ENCODE measurements at places on chromosomes 12 and 14. TPM values are rescaled to one million over a fixed set of nuclear protein-coding genes. Genes with fewer than 3 reads are reported as not detected.

Gene JDP2
- 163 TPM for total RNA-seq

DNA sequence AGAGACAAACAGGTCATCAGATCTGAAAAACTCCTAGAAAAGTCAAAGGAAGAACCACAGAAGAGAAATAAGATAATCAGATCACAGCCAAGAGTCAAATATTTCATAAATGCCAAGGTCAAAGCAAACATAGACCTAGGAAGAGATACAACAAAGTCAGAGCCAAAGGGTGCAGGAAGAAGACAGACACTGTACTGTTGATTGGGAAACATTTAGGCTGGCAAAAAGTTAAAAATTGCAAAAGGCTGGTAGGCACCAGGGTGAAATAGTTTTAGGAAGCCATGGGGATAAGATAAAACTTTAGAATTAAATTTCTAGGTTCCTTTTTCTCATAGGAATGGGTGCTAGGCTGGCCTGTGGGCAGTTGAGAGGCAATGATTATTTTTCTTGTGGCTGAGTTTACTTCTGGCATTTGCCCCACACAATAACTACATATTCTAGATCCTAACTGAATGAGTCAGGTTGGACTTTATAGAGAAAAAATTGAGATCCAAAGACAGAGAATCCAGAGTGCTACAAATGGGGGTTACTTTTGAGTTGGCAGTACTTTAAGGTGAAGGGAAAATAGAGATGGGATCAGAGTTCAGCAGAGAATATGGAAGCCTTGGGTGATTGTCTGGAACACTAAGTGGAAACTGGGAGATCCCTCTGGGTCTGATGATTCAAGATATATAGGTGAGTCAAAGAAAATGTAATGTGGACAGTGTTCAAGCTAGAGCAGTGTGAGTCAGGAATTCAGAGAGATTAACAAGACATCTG lies 215.5 kb downstream of the C12orf50 start:
- peak overlapping the region; percentile 57 for H3K27ac ChIP-seq
- H3K4me1 ChIP-seq, result peaks cover 50% of the 10 kb centered on the region
- no peaks in the 10 kb centered on the region for H3K27me3 ChIP-seq
- H3K4me3 ChIP-seq, result peak overlapping the region; percentile 17
- H3K36me3 ChIP-seq, result no peaks in the 10 kb centered on the region
- peak; percentile 82 for DNase-seq

Gene LRP6
- total RNA-seq, result 19.2 TPM

Gene AMN
- not detected for total RNA-seq

Gene CCDC175
- not detected for total RNA-seq

GRCh38 chr14:23078692-23079116 lies 16.2 kb downstream of the ACIN1 start:
- H3K27me3 ChIP-seq, result no peaks in the 10 kb centered on the region
- peak overlapping the region; percentile 36 for H3K4me3 ChIP-seq
- peak overlapping the region; percentile 96 for H3K27ac ChIP-seq
- peaks cover 45% of the 10 kb centered on the region for H3K4me1 ChIP-seq
- DNase-seq, result peak; percentile 98

DNA sequence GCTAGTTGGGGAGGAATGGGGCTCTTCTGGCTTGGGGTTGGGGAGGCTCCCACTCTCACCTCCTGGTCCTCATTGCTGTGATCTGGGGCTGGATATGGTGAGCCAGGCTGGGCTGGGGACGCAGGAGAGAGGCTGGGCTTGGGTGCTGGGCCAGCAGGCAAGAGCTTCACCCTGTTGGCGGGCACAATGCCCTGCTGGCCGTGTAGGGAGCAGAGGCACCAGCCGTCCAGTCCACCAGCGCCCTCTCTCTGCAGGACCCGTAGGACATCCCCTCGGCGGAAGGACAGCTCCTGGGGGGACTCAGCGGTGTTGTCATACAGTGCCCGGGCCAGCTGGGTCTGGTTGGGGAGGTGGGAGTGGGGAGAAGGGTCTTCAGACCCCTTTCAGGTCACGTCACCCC lies 4.5 kb downstream of the EFS start:
- H3K27me3 ChIP-seq, result no peaks in the 10 kb centered on the region
- H3K4me1 ChIP-seq, result peaks cover 17% of the 10 kb centered on the region
- H3K27ac ChIP-seq, result peak overlapping the region; percentile 85
- DNase-seq, result peak; percentile 30

Gene STON2
- not detected for total RNA-seq

DNA sequence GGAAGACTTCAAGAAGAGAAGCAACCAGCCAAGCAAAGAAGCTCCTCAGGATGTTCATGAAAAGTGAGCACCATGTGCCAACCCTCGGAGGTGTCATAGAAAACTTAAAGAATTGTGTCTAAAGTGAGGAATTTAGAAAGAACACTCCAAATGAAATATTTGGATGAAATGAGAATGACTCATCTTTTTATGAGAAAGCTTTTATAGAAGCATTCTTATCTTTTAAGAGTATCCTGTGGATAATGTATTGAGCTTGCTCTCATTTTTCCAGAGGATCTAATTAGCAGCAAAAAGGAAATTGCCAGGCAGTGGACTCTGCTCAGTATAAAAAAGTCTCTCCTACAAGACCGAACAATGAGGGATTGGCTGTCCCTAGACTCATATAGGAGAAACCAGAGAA lies 454.9 kb downstream of the LRIG3 start:
- no peaks in the 10 kb centered on the region for H3K36me3 ChIP-seq
- H3K27me3 ChIP-seq, result no peaks in the 10 kb centered on the region
- no peak overlapping the region for H3K4me3 ChIP-seq
- peaks cover 12% of the 10 kb centered on the region for H3K4me1 ChIP-seq
- no peak overlapping the region for H3K27ac ChIP-seq
- DNase-seq, result peak; percentile 28

Gene GLIPR1L2
- 1.6 TPM for total RNA-seq

DNA sequence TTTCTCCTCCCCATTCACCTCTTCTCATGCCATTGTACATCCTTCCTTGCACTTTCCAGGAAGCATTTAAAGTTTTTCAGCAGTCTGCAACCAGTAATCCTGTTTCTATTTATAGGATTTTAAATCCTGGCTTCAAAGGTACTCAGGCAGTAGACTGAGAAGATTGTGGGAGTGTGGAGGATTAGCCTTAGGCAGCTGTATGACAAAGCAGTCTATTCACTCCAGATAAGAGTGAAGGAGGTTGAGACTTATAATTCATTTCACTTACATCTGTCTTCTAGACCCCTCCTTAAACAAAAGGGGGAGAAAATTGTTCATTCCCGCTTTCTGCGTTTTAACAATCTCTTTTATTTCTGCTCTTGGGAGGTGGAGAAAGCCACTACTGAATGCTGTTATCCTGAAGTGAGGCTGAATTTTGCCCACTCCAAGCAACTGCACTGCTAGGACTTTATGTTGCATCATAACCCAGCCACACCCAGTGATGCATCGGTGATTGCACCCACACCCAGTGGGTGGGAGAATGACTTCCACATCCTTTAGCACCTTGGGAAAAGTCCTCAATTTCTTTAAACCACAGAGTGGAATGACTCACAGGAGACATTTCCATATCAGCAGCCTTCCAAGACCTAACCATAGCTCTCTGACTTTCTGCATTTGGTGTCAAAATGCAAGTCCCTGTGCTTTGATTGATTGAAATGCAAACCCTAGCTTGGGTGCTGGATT lies 382.5 kb upstream of the ATP2B1 start:
- peak; percentile 97 for DNase-seq
- peaks cover 23% of the 10 kb centered on the region for H3K4me1 ChIP-seq
- peak overlapping the region; percentile 54 for H3K4me3 ChIP-seq
- H3K27ac ChIP-seq, result peak overlapping the region; percentile 98

Gene WDHD1
- total RNA-seq, result 6.3 TPM

Measured in GM23248 (cell line).